ENCODE measurements at places on chromosomes 3 and 15.
A peak's percentile ranks its signal among the peaks of the same experiment; 100 is the strongest.

DNA sequence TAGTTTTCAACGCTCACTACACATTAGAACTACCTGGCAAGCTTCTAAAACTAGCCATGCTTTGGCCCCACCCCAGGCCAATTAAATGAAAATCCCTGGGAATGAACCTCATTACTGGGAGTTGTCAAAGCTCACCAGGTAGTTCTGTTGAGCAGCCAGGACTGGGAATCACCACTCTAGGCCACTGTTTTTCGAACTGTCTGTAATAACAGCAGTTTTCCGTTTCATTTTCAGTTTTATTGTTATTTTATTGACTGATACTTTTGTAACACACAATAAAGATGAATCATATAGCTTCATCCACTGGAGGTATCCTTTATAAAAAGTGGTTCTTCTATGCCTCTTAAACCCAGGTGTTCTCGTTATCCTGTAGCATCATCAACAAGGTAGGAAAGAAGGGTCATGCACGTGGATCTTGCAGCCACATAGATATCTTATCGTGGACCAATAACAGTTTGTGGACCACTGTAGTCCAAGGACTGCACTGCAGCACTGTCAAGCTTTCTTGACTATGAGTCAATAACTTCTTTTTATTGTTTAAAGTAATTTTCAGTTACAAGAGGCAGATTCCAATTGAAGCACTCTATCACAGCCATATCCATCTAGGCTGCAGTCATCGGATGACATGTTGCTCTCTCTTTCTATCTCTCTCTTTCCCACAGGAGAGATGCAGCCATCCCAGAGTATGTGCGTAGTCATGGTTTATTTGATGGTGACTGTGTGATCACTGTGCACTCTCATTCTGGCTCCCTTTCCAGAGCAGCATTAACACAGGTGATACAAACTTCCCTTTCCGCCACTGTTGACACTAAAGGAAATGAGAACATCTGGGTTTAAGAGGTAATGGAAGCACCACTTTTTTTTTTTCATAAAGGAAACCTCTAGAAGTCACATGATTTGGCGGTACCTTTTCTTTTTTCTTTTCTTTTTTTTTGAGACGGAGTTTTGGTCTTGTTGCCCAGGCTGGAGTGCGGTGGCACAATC is 39.0 kb upstream of the BLM start:
- no peak for DNase-seq

DNA sequence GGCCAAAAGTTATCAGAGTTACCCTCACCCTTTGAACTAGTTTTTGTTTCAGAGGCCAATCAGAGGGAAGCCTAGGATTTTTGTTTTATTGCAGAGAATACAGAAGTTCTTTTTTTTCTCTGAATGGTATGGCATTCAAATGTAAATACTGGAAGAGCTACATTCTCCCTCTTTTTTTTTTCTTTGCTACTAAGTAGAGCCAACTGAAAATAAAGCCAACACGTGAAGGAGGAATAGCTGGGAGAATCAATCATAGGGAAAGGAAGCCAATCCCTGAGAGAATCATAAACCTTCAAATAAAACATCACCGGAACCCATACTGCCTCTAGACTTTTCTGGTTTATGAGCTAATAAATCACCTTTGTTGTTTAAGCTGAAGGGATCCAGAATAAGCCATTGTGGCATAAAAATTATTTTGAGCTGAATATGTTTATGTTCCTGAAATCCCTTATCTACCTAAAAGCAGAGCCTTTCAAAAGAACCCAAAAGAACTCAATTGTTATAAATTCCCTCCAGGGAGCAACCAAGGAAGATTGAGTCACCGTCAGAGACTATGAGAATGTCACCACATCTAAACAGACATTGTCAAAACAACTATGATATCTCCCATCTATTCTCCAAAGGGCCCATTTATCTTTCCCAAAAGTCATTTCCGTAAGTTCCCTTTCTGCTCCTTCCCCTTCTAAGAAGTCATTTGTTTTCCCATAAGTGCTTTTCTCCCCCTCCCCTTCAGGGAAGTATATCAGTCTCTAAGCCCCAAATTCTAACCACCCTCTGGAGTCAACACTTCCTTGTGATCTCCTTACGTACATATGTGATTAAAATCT is 3.8 kb upstream of the ZNF280D start:
- DNase-seq: no peak

- DNase-seq: no peak
Measured at GRCh38 chr3:173225351-173225750, 84.3 kb upstream of the SPATA16 start.

- DNase-seq: no peak
Measured at GRCh38 chr3:169404520-169404890, 259.0 kb downstream of the MECOM start.

GRCh38 chr15:75696854-75697259 is 15.8 kb downstream of the CSPG4 start:
- no peak for DNase-seq

GRCh38 chr15:35399901-35400300 is 146.1 kb downstream of the DPH6 start:
- no peak for DNase-seq

DNA sequence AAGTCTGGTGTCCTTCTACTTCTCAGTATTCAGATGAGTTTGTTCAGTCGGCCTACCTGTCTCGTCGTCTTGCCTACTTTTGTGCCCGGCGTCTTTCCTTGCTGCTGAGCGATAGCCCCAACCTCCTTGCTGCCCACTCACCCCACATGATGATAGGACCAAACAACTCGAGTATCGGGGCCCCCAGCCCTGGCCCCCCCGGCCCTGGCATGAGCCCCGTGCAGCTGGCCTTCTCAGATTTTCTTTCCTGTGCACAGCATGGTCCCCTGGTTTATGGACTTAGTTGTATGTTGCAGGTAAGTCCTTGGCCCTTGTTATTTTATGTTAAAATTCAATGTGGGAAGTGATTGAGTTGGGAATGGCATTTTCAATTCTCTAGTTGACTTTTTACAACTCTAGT is 43.2 kb downstream of the GPR171 start:
- DNase-seq: no peak

- no peak for DNase-seq
Measured at GRCh38 chr15:63075015-63075983, 32.8 kb downstream of the TPM1 start.

- no peak for DNase-seq
Measured at GRCh38 chr3:134369861-134370596, 4.2 kb downstream of the AMOTL2 start.

GRCh38 chr15:65303687-65304380 is 643 bp upstream of the RNU5B-1 start:
- peak; percentile 67 for DNase-seq

GRCh38 chr3:136787349-136787748 is 31.6 kb upstream of the SLC35G2 start:
- no peak for DNase-seq

DNA sequence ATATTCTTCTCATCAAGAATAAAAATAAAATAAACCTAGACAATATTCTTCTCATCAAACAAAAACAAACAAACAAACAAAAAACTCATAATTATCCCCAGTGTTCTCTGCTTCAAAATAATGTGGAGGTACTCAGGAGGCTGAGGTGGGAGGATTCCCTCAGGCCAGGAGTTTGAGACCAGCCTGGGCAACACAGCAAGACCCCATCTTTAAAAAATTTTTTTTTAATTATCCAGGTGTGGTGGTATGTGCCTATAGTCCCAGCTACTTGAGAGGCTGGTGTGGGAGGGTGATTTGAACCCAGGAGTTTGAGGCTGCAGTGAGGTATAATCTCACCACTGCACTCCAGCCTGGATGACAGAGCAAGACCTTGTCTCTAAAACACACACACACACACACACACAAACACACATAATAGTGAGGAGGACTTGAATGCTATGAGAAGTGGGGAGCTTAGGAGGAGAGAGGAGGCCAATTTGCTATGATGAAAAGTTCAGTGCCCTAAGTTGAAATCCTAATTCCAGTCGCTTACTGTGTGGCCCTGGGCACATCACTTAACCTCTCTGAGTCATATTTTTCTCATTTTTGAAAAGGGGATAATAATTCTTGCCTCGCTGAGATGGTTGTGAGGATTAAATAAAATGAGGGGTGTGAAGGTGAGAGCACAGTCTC is 35.8 kb upstream of the HERC1 start:
- no peak for DNase-seq

DNA sequence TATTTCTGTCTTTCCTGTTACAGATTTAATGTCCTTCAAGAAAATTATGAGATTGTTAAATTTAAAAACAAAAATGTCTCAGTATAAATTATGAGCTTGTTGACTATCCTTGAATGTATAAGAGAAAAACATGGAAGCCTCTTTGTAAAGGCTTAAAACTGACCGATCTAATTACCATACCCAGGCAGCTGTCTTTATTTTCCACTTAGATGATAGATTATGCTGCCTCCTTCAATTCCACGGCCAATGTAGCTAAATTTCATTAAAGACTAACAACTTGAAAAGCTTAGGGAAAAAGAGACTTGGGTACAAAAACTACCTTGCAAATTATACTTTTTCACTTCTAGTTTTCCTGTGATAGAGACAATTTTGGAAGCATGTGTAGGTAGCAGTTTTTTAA is 88.3 kb downstream of the ATP10A start:
- DNase-seq: no peak

DNA sequence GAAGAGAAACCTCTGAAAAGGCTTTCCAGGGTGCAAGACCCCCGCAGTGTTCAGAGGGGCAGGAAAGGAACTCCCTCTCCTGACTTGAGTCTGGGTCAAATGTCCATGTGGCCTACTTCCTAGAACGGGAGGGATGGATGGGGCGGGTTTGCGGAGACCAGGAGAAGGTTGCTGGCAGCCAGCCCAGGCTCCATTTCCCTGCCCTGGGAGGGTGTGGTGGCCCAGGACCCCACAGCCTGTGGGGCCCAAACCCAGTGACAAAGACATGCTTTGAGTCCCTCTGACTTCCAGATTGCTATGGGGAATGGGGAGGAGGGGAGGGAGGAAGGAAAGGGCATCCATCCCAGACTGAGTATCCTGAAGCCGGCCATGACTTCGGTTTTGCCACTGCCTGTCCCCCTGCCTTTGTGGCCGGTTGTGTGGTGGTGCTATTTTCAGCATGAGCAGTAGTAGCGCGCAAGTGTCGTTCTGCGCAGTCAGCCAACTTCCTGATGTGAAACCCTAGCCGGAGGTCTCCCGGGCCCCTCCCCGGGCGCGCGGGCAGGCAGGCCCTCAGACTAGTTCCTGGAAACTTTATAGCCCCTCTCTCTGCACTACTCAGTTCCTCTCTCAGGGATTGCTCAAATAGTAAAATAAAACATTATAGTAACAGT is 24.4 kb downstream of the MAGEF1 start:
- DNase-seq: no peak

- no peak for DNase-seq
Measured at GRCh38 chr3:47035645-47036044, 56.2 kb downstream of the NBEAL2 start.

- no peak for DNase-seq
Measured at GRCh38 chr15:74786551-74787165, 4.8 kb downstream of the CSK start.

DNA sequence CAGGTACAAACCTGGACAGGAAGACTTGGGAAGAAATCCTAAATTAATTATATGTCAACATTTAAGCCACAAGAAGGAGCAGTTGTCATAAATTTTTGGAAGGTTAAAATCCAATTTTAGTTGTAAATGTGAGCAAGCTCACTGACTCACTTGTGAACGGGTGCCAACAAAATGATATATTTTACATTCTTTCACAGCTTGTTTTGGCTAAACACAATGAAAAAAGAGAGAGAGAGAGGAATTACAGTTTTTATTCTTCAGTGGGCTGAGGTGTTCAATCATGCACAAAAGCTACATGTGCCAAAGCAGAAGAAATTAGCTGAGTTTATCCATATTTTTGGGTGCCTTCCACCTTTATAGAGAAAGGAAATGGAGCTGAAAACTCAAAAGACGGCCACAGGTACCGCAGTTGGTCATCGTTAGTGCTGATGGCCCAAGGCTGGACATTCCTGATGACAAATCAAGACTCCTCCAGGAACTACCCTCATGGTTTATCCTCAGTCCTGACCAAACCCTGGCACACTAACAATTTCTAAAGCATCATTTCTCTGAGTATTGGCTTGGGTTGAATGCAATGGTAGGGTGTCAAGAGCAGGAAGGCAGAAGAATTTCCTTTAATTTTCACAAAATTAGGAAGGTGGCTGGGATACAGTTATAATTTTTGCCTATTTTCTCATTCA is 37.6 kb upstream of the WNT5A start:
- DNase-seq: no peak

DNA sequence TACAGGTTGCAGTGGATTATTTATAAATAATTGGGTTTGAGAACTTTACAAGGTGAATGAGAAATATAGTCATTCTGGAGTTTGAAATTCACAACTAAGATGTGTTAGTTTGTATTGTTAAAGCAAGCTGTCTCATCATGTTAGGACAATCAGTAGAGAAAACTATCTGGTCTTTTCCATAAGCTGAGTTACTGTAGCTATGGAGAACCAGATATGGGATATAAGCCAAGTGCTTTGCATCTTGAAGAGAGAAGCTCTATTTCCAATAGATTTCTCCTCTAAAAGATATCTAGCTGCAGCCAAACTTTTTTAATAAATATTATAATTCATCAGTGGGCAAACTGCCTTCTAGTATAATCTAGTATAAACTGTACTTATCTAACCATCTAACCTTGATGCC is 11.3 kb downstream of the P3H2 start:
- no peak for DNase-seq

- DNase-seq: no peak
Measured at GRCh38 chr3:124117486-124117885, 125.6 kb upstream of the ROPN1 start.

DNA sequence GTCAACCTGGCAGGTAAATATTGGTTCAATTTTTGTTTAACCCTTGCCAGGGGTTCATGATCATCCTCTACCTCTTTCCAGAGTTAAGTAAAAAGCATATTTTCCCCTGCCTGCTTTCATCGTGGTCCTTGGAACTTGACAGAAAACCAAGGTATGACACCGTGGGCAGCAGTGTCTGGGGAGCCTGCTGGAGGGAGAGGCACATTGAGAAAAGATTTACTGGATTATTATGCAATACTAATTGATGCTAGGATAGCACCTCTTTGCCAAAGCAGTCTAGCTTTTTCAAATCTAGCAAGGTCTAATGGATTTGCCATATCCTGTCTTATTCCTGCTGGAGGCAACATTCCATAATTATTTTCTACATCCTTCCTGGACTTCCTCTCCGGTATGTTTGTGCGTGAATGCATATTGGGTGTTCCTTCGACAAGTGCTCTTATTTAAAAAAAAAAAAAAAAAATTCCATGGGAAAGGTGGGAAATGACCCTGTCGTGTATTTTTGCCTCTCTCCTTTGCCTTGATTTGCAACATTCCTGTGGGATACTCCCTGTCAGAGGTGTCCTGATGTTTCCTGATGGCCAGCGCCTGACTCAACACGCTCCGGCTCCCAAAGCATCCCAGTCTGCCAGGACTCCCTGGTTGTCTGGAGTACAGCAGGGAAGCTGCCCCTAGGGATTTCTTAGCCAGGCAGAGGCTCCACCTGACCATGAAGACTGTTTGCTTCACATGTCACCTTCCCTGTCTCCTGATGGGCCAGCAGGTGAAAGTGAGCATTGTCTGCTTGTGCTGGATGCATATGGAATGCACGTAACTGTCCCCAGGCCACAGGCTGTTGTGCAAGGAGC is 6.3 kb downstream of the BHLHE40 start:
- DNase-seq: peak; percentile 90

DNA sequence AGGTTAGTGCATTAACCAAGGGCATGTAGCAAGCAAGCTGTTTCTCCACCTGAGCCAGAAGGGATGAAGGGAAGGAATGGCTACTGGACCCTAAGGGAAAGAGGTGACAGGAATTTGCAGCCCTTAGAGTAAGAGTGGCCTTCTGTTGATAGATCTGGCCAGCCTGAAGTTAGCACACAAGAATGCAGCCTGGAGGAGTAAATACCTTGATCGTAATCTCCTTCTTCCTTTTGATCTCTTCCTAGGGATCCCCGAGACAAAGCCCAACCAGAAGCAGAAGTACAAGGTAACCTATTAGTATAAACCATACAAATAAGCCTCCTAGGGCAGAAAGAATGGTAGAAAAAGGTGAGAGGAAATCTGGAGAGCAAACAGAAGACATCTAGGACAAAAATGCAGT is 134.6 kb downstream of the ATP8B4 start:
- DNase-seq: no peak

Measured in breast epithelium (tissue), 4 donors.